Uterus (tissue), 4 donors: ENCODE measurements at places on chromosomes 5 and 9. TPM values are rescaled to one million over a fixed set of nuclear protein-coding genes. Genes with fewer than 3 reads are reported as not detected.
A peak's percentile ranks its signal among the peaks of the same experiment; 100 is the strongest.

The TAS2R1 gene
- not detected for total RNA-seq

DNA sequence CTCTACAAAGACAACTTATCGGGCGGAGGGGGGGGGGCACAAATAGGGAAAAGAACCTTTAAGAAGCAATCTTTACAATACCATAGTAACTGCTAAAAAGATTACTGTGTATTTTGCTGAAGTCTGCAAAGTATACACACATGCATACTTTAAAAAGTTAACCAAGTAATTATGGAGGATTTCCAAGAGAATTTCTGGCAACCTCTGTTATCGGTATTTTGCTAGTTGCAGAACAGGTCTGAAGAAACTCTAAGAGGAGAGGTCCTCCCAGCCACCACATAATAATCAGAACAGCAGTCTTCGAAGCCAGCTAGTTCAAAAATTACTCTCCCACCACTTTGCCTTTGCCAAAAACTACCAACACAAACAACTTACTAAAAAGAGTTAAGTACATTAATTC is 56.1 kb downstream of the UBAP2 start:
- no peak for DNase-seq

- no peak for DNase-seq
These were observed 19.0 kb downstream of the HMGCS1 start for GRCh38 chr5:43294226-43294625.

GRCh38 chr5:90221951-90222350 is 187.6 kb downstream of the CETN3 start:
- no peak for DNase-seq

The RASA1 gene
- 38.5 TPM for total RNA-seq

DNA sequence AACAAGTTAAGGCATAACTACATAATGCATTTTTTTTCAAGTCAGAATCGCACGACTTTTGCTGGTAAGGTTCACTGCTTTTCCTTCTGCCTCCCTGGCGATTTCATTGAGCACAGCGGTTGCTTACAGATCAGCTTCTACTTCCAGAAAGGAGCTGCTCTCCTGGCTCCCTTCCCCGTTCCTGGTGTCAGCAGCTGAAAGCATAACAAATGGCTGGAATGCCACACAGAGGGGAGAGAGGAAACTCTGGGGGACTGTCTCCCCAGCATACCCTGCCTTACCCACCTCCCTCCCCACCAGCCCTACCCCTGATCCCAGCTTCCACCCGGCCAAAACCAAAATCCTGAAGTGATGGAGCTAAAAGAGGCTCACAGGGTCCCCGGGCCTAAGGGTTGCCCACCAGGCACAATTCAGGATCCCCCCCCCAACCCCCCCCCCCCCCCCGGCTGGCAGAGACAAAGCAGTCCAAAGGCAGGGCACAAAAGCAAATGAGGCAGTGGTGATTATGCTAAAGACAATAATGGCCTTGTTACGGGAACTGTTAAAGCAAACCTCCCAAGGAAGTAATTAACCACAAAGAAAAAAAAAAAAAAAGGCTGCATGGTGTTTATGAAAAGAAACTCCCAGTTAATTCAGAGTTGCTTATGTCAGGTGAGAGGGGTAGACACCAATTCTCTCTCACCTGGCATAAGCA is 126.1 kb upstream of the WWC1 start:
- no peak for DNase-seq

DNA sequence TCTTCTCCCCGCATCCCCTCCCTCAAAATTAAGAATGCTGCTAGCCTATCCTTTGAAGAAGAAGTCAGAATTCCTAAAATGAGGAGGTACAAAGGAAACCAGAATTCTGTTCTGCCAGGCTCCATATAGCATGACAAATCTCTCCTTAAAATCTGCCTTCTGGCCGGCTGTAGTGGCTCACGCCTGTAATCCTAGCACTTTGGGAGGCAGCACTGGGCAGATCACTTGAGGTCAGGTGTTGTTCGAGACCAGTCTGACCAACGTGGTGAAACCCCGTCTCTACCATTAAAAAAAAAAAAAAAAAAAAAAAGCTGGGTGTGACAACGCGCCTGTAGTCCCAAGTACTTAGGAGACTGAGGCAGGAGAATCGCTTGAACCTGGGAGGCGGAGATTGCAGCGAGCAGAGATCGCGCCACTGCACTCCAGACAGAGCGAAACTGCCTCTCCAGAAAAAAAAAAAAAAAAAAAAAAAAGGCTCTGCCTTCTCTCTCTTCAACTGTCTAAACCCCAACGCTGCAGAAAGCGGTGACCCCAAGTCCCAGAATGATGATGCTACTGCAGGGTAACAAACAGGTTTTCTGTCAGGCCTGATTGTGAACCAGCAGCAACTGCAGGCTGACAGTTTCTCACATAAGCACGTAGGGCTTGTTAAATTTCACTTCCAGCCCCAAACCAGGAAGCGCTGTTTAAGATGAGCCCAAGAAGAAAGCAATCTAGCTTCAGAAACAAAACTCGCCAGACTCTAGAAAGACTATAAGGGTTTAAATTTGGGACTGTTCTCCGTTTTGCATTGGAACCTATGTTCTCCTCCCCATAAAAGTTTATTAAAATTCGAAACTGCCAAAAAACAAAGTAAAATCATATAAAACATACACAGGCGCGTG is 963 bp upstream of the CAST start:
- DNase-seq = peak; percentile 21

GRCh38 chr9:87554171-87554910 is 56.7 kb downstream of the DAPK1 start:
- DNase-seq = no peak

The RLN2 gene
- total RNA-seq = not detected

- no peak for DNase-seq
These were observed 25.8 kb upstream of the FRRS1L start for GRCh38 chr9:109192732-109193361.

DNA sequence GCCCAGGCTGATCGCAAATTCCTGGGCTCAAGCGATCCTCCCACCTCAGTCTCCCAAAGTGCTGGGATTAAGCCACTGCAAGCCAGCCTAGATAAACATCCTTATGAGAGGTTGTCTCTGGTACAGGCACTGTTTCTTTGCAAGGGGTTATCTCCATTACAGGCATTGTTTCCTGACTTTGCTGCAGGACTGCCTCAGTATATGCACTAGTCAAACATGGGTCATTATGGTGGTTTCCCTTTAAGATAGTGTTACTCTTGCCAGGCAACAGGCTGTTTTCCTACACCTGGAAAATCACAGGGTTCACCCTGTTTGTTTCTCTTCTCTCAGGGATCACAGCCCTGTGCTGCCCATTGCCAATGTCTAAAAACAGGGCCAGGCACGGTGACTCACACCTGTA is 7.8 kb upstream of the CLTB start:
- no peak for DNase-seq

The ADAMTS19 gene
- total RNA-seq = 25.4 TPM

DNA sequence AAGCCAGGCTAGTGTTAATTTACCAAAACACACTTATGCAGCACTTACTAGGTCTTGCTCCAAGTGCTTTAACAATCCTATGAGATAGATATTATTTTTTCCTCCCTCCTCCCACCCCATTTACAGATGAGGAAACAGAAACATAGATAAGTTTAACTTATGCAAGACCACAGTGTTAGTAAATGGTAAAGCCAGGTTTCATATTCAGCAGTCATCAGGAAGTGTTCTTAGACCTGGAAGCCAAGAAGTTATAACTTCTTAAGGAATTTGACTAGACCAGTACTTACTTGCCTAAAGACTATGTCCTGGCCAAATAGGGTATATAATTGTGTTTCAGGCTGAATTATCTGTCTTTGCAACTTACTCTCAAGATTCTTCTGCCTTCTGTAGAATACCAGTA is 15.9 kb downstream of the ABHD17B start:
- no peak for DNase-seq

DNA sequence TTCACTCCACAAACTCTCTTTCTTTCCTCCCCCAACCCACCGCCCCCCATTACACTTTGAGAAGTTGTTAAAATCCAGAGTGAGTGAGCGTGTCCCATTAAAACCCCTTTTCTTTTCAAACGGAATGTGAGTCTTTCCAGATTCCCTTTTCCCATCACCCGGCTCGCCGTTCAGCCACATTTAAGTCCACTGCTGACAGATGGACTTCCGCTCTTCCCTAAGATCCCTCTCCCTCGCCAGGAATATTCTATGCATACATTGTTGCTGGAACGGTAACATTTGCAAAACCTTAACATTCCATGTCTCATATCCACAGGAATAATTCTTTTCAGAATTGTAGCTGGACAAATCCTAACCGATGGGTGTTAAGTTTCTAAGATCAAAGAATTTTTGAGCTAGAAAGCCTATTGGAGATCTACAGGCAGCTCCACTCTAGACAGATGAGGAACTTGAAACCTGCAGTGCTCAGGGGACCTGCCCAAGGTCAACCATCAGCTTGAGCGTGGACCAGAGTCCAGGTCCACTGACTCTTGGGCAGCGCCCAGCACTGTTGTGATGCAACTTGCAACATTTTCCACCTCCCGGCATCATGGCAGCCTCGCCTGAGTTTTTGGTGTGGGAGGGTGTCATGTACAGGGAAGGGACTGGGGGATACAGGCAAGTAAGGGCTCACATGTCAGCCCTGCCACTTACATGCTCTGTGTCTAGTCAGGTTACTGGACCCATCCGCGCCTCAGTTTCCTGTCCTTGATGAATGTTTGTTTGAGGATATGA is 500.1 kb downstream of the CCDC171 start:
- no peak for DNase-seq

DNA sequence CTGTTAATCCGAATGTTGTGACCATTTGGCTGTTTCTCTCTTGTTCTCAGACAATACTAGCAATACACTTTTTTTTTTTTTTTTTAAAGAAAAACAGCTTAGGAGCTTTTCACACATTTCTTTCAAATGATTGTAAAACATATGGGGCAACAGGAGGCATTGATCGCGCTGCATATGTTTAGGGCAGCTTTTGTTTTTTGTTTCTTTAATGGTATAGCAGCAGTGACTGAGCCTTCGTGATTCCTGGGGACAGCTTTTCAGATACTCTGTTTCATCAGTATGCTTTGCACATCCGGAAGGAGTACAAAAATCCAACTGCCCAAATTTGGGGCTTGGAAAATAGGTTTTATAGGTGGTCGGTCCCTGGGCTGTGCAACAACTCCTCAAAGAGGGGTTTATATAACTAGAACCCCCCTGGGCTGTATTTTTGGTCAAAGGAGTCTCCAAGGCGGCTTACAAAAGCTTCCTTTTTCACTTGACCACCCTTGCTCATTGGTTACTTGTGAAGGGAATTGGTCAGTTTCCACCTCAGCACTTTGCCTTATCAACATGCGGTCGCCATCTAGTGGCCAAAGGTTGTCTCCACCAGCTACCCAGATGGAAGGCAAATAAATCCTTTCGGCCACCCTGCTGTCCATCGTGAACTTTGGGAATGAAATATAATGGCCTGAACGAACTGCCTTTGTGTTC is 91.8 kb downstream of the PDE6A start:
- peak; percentile 76 for DNase-seq

GRCh38 chr9:133238851-133239532 is 29.9 kb upstream of the OBP2B start:
- DNase-seq = peak; percentile 43

The PTPRD gene
- total RNA-seq = 136 TPM

DNA sequence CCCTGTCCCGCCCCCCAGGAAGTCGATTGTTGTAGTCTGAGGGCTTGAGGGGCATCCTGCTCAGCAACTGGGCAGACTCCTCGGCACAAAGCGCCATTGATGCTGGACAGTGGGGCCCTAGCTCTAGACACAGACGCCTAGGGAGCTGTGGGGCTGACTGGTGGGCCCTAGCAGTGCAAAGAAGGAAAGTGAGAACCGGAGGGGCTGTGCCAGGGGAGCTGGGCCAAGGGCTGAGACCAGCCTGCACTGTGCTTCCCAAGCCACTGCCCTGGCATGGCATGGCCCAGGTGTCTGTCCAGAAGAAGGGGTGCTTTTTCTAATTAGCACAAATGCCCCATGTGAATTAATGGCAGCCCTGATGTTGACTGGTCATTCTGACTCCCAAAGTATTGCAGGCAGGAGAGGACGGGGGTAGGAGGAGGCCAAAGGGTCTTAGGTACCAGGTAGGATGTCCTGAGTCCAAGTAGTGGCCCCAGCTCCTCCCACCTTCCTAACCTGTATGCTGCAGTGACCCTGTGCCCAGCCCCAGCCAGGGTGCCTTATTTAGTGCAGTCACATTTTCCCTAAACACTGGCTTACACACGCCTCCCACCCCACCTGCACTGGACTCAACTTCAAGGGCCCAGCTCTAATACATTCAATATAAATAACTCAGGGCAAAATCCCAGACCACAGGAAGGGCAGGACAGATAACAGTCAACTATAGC is 15.9 kb downstream of the TCF7 start:
- no peak for DNase-seq

The LTC4S gene
- 22.9 TPM for total RNA-seq

DNA sequence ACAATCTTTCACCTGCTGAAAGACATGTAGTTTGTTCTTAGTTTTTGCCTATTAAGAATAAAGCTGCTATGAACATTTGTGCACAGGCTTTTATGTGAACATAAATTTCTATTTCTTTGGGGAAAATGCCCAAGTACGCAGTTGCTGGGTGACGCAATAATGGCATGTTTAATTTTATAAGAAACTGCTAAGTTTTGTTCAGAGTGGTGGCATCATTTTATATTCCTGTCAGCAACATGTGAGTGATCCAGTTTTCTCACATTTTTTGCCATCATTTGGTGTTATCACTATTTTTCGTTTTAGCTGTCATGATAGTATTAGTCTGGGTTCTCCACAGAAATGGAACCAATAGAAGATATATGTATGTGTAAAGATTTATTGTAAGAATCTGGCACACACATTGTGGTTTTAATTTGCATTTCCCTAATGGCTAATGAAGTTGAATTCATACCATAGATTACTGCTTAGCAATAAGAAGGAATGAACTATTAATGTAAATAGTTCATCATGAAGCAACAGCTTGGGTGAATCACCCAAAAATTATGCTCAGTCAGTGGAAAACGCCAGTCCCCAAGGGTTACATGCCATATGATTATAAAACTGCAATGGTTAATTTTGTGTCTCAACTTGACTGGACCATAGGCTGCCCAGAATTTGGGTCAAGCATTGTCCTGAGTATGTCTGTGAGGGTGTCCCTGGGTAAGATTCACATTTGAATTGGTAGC is 358.6 kb downstream of the MSX2 start:
- DNase-seq = no peak

The BASP1 gene
- 64.8 TPM for total RNA-seq

The ELOVL7 gene
- 8.2 TPM for total RNA-seq

The PAEP gene
- not detected for total RNA-seq

- no peak for DNase-seq
These were observed 82.9 kb downstream of the RAPGEF1 start for GRCh38 chr9:131657037-131657377.

DNA sequence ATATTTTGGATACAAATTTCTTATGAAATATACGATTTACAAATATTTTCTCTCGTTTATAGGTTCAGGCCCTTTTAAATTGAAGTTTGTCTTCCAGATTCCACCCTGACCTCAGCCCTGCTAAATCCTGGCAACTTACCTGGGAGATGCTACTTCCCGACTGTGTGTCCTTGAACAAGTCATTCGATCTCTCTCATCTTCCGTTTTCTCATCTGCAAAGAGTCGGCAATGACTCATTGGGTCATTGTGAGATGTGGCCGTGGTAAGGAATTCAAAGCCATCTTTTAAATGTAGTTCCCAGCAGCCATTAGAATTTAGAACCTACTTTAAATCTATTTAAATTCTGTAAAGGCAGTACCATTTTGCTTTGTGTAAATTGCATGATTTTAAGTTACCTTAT is 72.5 kb downstream of the LHX2 start:
- no peak for DNase-seq

- DNase-seq = peak; percentile 34
These were observed 75.3 kb upstream of the PJA2 start for GRCh38 chr5:109485030-109485429.

- no peak for DNase-seq
These were observed 300.5 kb downstream of the ARL15 start for GRCh38 chr5:54009828-54010227.

The RGP1 gene
- total RNA-seq = 4.4 TPM
